ENCODE measurements at places on chromosomes 16 and 17. TPM values are rescaled to one million over a fixed set of nuclear protein-coding genes. Genes with fewer than 3 reads are reported as not detected.

TBC1D3B gene
- 0.29 TPM for total RNA-seq

CCL7 gene
- total RNA-seq, result 3.4 TPM

PHKG2 gene
- 29.1 TPM for total RNA-seq

ABCA9 gene
- total RNA-seq, result 2.0 TPM
